Midbrain (tissue), 1 donor: ENCODE measurements at places on chromosomes 5 and 9.

DNA sequence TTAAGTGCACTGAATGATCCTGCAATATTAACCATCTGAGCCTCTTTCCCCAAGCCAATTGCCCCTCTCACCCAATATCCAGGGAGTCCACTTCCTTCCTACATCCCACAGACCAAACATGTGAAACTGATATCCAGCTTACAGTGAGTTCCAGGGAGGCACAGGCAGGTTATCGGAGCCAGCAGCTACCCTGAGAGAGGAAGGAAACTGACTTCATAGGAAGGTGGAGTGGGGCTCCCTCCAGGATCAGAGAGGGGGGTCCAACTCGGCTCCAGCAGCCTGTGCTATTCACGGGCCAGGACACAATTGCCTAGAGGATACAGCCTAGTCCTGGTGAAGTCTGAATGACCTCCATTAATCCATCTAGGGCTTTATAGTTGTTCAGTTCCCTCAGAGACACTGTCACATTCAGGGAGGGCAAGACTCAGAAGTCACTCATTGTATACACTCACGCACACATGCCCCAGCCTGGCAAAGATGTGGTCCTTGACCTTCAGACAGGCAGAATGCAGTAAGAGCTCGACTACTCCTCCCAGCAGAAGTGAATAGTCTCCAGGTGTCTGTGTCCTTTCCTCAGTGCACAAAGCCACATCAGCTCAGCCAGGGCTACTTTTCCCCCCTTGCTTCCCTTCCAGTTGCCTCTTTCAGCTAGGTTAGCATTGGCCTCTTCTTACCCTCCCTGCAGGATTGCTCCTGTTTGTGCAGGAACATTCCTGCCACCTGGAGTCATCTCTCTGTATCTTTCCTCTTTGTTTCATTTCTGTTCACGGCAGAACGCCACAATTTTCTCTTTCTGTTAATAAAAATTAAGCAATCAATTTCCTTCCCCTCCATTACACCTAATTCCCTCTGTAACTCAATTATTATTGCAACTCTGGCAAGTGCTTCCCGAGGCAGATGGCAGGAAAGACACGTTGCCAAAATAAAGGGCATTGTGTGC lies 501.7 kb downstream of the ARHGEF28 start:
- no peak for DNase-seq

DNA sequence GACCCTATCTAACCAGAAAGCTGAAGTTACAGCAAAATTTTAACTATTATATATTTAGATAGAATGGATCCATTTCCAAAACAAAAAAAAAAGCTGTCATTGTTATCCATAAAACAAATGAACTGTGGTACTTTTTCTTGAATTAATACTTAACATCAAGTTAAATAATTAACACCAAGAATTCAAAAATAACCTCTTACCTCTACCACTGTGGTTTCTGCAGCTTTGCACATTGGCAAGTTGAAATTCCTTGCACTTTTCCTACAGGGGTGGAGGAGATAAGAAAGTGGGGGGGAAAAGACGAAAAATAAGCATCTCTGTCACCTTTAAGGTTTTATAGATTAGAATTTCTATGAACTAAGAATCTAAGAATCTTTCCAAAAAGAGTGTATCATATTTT lies 30.0 kb downstream of the OXCT1 start:
- DNase-seq: no peak

GRCh38 chr9:123960965-123961364 lies 31.0 kb upstream of the DENND1A start:
- no peak for DNase-seq

DNA sequence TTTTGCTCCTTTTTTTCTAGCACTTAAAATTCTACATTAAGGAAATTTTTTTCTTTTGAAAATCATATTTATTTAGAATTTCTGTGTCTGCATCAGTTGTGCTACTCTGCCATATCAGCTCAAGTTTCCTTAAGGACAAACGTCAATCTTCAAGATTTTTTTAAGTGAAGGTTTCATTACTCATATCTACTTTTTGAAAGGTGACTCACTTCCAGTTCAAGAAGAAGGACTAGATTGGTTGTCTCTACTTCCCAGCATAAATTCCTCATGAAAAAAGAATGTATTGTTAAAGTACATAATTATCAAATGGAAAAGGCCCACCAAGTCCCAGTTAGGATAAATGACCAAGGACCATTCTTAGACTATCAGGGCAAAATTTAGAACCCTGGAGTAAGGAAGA lies 626.5 kb downstream of the DMRTA1 start:
- no peak for DNase-seq

DNA sequence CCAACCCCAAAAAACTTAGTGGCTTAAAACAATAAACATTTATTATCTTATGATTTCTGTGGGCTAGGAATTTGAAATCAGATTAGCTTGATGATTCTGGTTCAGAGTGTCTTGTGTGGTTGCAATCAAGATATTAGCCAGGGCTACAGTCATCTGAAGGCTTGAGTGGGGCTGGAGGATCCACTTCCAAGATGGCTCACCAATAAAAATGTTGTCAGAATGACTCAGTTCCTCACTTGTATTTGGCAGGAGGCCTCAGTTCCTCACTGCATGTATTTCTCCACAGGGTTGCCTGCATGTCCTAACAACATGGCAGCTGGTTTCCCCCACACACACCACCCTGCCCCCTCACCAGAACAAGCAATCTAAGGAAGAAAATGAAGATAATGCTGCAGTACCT lies 98.2 kb upstream of the NIPBL start:
- DNase-seq: no peak

- no peak for DNase-seq
Observed at GRCh38 chr5:174572591-174572990, 151.8 kb upstream of the MSX2 start.

GRCh38 chr5:146860213-146860893 lies 18.2 kb downstream of the PPP2R2B start:
- DNase-seq: no peak

- no peak for DNase-seq
Observed at GRCh38 chr5:84379749-84380148, 4.9 kb downstream of the EDIL3 start.

DNA sequence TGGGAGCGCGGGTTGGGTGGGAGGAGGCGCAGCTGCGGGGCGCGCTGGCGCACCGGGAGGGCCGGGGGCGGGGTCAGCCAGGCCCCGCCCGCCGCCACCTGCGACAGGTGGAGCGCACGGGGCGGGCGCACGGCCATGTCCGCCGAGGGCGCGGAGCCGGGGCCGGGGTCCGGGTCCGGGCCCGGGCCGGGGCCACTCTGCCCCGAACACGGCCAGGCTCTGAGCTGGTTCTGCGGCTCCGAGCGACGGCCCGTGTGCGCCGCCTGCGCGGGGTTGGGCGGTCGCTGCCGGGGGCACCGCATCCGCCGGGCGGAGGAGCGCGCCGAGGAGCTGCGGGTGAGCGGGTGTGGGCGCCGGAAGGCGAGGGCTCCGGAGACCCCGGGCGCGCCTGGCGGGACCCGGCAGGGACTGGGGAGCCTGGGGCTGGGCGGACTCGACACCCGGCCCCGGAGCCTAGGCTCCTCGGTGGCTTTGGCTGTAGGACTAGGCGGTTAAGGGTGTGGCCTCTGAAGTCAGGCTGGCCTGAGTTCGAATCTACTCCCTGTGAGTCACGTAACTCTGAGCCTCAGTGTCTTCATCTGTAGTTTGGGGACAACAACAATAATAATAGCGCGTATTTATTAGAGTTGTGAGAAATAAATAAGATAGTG lies at the start of gene BSPRY:
Gene BSPRY (plus strand): TSS at position 97 of the 650 bp plus-strand sequence. CDS start 39 bp downstream, at position 136.
- no peak for DNase-seq

- DNase-seq: no peak
Observed at GRCh38 chr9:94847486-94847885, 121.0 kb downstream of the AOPEP start.

DNA sequence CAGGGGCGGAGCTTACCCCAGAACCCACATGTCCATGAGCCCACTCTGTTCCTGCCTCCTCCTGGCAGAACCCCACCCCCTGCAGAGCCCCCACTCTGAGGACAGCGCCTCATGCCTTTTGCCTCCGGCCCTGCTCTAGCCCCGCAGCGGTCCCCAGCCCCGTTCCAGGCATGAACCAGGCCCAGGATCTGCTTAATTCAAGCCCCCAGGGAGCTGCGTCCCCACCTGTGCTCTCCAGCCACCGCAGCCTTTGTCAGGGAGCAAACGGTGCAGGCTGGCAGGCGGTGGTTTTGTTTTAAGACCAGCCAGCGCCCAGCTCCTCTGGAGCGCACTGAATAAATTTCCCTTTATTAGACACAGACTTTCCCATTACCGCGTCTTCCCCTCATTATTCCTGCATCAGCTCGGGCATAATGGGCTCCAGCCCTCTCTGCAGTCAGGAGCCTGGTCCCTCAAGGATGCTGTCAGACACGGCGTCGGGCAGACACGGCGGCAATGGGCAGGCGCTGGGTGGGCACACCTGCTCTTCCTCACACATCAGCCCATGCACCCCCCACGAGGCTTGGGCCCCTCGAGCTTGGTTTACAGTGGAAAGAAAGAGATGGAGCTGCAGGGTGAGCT lies 137.6 kb downstream of the OLFM1 start:
- DNase-seq: no peak

- no peak for DNase-seq
Observed at GRCh38 chr5:132001647-132002561, 9.6 kb downstream of the ACSL6 start.

- DNase-seq: no peak
Observed at GRCh38 chr9:83999141-83999918, 18.7 kb downstream of the RMI1 start.

DNA sequence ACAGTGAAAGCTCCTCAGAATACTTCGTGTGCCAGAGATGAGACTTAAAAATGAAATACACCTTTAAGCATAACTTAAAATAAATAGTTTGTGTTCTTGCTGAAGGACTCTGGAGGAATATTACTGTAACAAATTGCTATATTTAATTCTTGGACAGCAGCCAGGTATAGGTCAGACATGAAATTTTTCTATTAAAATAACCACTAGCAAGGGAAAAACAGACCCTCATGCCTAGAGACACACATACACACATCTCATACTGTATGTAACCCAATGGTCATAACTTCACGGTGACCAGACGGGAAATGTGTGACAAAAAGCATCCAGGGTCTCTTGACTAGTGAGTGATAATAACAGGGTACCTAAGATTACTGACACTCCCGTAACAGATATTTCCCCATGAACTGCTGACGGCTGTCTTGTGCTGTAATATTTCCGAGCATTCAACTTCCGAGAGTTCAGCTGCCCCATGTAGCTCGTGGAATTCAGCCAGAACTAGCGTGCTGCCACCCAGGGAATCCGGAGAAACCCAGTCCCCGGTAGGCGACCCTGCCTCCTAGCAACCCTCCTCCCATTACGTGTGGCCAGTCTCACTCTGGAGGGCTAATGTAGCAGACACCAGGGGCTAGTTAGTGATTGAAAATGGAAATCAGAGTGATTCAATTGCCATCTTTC lies 2295.1 kb upstream of the WWC1 start:
- DNase-seq: no peak

GRCh38 chr5:126015235-126016181 lies 407.7 kb upstream of the GRAMD2B start:
- peak; percentile 19 for DNase-seq

- DNase-seq: no peak
Observed at GRCh38 chr5:55578771-55579170, 44.0 kb upstream of the PLPP1 start.

DNA sequence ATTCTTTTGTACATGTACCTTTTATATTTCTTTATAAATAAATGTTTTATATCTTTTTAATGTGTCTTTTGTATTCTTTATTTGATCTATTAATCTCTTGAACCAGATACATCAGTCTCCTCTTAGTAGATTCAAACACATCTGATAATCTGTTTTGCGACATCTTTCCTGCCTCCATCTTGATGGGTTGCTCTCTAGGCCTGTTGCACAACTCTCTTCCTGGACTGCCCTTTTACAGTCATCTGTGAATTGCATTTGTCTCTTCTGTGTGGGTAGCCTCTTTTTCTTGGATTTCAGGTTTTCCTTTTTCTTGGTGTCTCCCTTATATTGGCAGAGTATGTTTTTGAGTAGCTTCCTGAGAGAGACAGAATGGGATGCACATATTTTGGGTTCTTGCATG lies 6.2 kb downstream of the ZFYVE16 start:
- DNase-seq: no peak

DNA sequence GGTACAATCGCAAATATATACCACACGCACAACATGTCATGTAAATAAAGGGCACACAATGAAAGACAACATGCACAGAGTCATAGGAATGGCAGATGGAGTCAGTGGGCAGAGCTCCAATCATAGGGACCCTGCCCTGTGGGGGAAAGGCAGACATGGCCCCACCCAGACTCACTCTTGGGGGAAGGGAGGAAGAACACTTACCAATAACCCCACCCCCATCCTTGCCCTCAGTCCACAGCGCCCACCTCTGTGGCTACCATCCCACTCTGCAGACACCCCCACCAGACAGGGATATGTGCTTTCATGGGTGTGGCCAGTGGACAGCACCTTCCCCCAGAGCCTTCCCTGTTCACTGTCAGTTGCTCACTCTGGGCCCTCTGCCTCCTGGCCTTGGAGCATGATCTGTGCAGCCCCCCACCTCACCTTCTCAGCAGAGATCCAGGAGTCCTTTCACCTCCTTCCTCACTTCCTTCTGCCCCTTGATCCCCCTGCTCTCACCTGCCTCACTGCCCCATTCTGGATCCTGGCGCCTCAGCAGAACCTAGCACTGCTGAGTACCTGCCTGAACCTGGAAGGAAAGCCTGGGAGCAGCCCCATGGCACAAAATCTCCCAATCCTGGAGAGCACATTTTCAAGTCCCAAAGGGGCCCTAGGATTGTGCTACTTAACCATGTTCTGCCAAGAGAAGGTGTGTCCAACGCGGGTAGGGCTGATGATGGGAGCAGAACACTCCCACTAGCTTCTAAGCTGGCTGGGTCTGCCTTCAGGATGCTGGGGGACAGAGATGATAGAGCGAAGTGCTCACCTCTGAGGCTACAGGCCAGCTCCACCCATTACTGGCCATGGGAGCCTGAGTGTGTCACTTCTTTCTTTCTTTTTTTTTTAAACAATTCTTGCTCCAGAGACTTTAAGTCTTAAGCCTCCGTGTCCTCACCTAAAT lies 1.5 kb upstream of the PHF19 start:
- DNase-seq: no peak

GRCh38 chr5:65152131-65152530 lies 329.6 kb downstream of the ADAMTS6 start:
- no peak for DNase-seq

DNA sequence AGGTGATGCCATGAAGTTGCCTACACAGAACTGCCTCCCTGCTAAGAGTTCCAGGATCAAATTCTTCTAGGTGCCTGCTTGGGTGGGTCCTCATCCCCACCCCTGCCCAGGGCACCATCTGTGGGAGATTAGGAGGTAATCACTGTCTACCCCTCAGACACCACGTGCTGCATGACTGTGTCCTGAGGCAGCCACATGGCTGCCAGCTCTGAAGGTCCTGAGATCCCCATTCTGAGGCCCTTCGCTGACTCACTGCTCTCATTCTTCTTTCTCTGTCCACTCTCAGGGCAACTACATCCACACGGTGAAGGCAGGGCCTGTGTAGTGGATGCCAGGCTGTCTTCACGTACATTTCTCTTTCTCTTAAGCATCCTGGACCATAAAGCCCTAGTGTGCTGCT lies 222.9 kb upstream of the ANKRD55 start:
- DNase-seq: no peak
